ENCODE measurements at places on chromosomes 11 and 22.
A peak's percentile ranks its signal among the peaks of the same experiment; 100 is the strongest.

- no peak for DNase-seq
Observed at GRCh38 chr22:50072167-50072555, 13.1 kb downstream of the MLC1 start.

DNA sequence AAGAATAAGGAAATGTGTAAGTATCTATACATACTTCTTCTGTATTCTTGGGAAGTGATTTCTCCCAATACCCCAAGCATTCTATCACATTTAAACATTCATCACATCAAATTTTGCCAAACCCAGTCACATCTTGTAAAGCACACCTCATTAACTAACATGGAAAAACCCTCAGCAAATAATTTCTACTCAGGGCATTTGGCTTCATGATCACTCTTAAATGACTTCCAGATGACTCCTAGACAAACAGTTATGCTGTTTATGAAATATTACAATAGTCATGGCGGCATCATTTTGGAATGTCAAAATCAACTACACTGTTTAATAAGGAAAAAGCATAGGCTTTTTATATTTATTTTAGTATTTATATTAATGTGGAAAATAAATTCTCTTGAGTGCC, 47.3 kb upstream of the CCDC34 start:
- DNase-seq: no peak

DNA sequence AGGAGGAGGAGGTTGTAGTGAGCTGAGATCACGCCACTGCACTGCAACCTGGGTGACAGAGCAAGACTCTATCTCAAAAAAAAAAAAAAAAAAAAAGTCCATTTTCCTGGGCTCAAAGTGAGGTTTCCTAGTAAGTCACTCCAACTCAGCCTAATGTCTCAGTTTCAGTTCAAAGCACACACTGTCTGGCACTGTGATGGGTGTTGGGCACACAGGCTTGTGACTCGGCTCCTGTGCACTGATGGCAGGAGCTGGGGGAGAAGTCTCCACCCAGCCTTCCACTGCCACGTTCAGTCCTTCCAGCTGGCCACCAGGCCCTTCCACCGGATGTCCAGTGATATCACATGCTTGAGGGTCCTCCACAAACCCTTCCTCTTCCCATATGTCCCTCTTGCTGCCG, 186.0 kb downstream of the CEP164 start:
- no peak for DNase-seq

DNA sequence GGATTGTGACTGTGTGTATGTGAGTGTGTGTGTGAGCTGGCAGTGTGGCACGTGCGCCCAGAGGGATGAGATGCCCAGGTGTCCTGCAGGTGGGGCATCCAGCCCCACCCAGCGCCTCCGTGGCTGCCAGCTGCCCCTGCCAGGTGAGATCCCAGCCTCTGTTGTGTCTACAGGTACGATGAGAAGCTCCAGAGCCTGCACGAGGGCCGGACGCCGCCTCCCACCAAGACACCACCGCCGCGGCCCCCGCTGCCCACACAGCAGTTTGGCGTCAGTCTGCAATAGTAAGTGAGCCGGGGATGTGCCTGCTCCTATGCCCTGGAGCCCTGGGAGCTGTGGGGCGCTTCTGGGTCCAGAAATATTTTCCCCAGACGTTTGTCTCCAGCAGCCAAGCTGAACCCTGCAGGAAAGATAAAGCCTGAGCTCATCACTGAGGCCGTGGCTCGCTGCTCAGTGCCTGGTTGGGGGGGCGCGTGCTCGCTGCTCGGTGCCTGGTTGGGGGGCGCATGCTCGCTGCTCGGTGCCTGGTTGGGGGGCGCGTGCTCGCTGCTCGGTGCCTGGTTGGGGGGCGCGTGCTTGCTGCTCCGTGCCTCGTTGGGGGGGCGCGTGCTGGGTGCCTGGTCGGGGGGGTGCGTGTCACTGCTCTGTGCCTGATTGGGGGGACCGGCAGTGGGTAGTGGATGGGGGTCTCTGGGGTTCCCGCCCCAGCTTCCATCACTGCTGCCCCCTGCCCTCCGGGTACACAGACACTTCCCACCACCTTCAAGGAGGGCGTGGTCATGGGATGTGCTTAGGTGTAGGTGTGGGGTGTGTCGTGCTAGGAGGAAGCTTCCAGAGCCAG, 73.2 kb downstream of the ARHGAP8 start:
- no peak for DNase-seq

DNA sequence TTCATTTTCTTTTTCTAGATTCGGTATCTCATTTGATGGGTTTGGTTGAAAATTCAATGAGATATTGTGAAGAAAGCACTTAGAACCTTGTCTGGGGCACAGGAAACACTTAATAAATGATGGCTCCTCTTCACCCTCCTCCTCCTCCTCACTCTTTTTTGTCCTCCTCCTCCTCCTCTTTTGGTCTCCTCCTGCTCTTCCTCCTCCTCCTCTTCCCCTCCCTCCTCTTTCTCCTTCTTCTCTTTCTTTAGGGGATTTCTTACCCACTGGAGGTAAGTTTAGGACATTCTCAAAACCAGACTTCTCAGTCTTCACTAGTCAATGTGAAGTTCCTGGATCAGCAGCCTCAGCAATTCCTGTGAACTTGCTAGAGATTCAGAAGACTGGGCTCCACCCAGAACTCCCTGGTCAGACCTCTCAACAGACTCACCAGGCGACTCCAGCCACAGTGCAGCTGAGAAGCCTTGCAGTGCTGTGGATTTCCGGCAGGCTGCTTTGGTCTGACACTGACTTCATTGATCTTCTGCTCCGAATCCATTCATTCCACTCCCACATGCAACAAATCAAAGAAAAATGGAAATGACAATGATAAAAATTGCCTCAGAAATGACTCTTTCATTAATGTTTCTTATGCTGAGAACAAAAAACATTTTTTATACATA, 368.6 kb upstream of the B3GAT1 start:
- no peak for DNase-seq

DNA sequence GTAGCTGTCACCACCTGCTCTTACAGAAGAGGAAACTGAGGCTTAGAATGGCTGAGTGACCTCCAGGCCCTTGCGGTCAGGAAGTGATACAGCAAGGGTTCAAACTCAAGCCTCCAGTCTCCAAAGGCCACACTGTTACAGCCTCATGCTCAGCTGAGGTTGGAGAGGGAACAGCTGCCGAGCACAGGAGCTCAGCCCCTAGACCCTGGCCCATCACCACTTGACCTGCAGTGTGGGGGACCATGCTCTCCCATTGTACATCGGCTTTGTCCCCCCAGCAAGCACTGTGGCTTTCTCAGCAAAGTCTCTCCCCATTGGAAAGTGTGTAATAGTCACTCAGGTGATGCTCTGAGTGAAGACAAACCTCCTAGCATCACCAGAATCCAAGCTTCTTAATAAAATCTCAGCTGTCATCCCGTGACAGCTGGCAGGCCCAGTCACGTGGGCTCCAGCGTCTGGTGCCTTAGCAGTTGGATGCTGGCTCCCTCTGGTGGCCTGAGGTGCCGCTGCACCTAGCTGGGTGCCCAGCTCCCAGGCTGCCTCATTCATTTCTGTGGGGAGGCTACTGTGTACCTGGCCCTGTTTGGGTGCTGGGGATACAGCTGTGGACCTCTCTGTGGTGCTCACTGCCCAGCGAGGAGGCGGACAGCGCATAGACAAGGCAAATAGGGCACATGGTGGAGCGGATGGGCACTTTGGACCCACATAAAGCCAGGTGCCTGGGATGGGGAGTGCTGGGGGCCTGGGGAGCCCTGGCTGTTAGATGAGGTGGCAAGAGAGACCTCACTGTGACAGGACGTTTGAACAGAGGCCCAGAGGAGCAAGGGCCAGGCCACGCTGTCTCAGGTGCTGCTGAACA, 19.1 kb upstream of the MYRF start:
- DNase-seq: peak; percentile 83

DNA sequence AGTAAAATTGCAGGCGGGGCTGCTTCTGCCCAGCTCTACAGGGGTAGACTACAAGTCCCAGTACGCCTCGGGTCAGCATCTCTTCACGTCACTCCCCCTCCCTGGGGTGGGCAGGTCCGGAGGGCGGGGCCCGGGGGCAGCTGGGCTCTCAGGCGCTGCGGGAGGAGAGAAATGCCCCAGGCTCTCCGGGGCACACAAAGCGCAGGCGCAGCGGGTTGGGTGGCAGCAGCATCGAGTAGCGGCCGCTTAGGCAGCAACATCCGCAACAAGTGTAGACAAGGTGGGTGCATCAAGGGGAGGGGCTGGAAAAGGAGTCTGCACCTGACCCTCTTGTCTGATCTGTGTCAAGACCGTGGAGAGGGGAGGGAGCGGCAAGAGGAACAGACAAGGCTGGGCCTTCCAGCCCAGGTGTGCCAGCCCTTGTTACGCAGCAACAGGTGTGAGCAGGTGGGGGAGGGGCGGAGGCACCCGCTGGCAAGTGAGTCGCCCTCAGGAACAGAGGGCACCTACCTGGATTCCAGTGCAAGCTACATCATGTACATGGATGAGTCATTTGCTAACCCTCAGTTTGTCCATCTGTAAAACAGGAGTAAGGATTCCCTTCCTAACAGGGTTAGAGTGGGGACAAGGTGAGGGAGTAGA, 1.2 kb downstream of the PLEKHB1 start:
- DNase-seq: peak; percentile 83

DNA sequence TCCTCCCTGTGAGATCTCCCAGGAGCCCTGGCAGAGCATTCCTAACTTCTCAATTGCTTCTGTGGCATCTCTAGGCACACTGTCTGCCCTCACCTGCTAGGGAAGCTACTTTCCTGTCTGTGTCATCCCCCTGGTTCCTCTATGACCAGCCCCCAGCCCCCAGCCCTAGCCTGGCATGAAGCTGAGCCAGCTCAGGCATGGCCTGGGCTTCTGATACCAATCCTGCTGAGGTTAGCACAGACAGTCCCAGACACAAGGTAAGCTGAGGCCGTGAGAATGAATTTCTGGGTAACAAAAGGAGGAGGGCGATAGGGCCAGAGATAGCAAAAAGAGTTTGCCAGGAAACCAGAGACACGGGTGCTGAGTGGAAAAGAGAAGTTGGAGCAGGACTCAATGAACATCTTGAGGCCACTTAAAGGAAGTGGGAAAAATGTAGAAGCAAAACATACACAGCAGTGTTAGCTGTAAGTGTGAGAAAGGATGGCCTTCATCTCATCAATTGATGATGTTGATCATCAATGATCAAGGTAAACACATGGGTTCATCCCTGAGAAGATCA, 87.6 kb upstream of the PICALM start:
- DNase-seq: no peak

GRCh38 chr11:79413268-79413667, 27.6 kb downstream of the TENM4 start:
- peak; percentile 92 for DNase-seq

DNA sequence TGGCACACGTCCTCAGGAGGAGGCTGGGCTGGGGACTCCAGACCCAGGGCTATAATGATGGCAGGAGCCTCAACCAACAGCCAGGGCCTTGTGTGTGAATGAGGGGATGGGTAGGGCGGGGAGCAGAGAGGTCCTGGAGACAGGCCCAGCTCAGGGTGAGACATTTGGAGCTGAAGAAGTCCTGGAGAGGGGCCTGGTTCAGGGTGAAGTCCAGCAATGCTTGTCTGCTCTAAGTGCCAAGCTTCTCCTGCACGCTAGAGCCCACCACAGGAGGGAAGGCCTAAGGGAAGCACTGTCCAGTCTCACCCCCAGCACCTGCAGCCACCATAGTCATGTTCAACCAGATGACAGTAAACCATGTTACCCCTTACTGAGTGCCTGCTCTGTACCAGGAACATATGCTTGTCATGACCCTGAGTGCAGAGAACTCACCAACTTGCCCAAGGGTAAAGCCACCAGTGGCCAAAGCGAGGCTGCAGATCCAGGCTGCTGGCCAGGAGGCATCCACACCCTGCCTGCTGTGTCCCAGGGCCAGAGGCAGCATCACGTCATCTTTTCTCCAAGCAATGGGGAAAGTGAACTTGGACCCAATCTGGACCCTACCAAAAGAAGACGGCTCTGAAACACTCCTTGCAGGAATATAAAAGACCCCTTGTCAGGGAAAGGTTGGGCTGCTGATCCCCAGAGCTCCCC, 24.0 kb downstream of the LMO1 start:
- no peak for DNase-seq

- DNase-seq: no peak
Observed at GRCh38 chr11:92224054-92224406, 588 bp upstream of the FAT3 start.

GRCh38 chr11:119764108-119764868, 35.3 kb upstream of the NECTIN1 start:
- DNase-seq: peak; percentile 44

- no peak for DNase-seq
Observed at GRCh38 chr11:118379497-118379896, 20.1 kb downstream of the UBE4A start.

- DNase-seq: no peak
Observed at GRCh38 chr22:41070665-41071331, 21.6 kb upstream of the EP300 start.

- peak; percentile 84 for DNase-seq
Observed at GRCh38 chr22:17191163-17191784, 28.0 kb downstream of the ADA2 start.

DNA sequence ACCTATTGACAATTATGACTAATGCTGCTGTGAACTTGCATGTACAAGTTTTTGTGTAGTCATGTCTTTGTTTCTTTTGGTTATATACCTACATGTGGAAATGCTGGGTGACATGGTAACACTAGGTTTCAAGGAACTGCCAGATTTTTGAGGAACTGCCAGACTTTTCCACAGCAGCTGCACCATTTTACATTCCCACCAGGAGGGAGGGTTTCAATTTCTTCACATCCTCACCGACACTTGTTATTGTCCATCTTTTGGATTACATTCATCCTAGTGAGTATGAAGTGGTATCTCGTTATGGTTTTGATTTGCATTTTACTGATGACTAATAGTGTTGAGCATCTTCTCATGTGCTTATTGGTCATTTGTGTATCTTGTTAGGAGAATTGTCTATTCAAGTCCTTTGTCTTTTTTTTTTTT, 13.3 kb downstream of the CLDN5 start:
- no peak for DNase-seq

All from EH (cell line).